NCI-H1417 (cell line): ENCODE measurements at places on chromosomes 4 and X.

- no peak for DNase-seq
Measured at GRCh38 chr4:162661913-162662312, 498.1 kb upstream of the FSTL5 start.

GRCh38 chrX:11437642-11438379, 144.6 kb downstream of the AMELX start:
- DNase-seq: no peak

DNA sequence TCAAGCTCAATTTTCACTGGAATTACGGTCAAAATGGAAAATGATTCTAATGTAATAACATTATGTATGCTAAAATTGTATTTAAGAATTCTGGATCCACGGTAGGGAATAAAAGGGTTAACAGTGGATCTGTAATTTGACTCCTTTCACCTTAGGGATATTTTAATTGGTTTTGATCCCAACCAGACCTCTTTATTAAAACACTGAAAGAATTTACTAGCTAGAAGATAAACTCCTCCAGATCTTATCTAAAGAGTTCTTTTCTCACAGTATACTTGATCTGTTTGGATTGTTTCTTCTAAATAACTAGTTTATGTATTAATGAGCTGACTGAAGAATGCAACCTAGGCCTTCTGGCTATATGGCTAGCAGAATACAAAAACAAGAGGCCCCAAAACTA, 118.4 kb downstream of the DDX53 start:
- DNase-seq: no peak

- no peak for DNase-seq
Measured at GRCh38 chr4:118973295-118973694, 84.6 kb downstream of the SYNPO2 start.

GRCh38 chrX:25017667-25018247, 2.0 kb upstream of the ARX start:
- DNase-seq: peak; percentile 82

- DNase-seq: no peak
Measured at GRCh38 chr4:178812866-178813265, 1370.6 kb upstream of the AGA start.

DNA sequence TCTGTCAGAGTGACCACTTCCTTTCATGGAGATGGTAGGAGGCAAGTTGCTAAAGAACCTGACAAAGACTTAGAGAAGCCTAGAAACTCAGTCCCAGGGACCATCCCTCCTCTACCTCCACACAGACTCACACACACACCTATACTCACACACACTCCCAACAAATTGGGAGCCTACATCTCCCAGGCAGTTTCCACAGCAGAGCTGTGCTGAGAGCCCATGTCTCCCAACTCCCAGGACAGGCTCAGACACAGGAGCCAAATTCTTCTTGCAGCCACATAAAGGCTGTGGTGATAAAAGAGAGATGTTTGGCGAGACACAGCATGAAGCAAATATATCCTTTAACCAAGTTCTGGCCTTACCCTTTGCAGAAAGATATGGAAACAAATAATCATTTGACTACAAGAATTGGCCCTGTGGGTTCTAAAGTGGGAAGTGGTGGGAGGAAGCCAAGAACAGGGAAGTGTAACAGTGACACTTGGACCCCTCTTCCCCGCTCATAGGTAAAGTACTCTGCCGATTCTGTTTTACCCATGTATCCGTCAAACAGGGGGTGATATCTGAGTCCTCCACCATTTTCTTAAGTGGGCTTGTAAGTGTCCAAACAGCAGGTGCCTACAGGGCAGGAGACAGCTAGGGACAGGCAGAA, 11.0 kb upstream of the IDS start:
- DNase-seq: no peak

DNA sequence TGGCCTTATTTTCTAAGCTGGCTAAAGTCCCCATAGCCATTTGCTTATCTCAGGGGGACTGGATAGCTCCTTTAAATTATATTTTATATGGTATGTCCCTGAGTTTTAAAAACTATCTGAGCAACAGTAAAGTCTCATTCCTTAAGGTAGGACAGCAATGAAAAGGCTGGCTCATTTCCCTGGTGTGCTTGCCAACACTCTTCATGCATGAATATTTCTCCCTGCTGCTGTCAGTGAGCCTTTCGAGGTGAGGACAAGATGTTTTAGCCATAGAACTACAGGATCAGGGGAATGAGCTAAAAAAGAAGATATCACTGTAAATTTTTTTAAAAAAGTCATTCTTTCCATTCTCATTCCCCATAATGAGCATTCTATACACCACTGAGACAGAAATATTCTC, 427.3 kb upstream of the FAM241A start:
- DNase-seq: no peak

GRCh38 chr4:70936200-70936787, 34.1 kb downstream of the MOB1B start:
- DNase-seq: no peak

DNA sequence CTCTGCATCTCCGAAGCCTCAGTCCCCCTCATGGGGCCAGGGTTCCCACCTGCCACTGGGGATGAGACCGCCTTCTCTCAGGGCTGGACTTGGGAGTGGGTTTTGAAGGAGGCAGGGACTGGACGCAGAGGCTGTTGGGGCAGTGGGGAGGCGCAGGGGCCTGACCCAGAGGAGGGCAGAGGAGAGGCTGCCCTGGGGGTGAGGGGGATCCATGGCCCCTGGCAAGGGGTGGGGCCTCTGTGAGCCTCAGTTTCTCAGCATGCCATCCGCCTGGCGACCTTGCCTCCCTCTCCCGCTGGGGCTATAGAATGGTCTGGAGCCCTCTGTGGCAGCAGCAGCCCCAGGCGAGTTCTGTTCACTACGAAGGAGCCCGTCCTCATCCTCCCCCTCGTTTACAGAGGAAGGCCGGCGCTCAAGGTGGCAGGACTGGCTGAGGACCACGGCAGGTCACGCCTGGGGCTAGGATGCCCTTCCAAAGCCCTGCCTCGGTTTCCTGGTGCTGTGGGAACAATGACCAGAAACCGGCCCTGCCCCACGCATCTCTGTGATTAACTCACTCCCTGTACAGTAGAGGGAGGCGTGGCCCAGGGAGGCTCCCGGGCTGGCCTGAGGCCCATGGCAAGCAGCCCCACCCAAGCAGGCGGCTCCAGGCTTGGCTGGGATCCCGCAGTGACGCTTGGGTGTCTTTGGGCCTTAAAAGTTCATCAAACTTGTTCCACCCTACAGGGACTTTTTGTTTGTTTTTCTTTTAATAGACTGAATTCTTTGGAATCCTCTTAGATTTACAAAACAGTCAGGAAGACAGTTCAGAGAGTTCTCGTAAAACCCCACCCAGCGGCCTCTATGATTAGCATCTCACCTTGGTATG, 16.0 kb upstream of the SH3TC1 start:
- no peak for DNase-seq

GRCh38 chr4:109155682-109156283, 146.7 kb downstream of the COL25A1 start:
- no peak for DNase-seq

- DNase-seq: no peak
Measured at GRCh38 chrX:2709556-2709955, 18.5 kb downstream of the CD99 start.

DNA sequence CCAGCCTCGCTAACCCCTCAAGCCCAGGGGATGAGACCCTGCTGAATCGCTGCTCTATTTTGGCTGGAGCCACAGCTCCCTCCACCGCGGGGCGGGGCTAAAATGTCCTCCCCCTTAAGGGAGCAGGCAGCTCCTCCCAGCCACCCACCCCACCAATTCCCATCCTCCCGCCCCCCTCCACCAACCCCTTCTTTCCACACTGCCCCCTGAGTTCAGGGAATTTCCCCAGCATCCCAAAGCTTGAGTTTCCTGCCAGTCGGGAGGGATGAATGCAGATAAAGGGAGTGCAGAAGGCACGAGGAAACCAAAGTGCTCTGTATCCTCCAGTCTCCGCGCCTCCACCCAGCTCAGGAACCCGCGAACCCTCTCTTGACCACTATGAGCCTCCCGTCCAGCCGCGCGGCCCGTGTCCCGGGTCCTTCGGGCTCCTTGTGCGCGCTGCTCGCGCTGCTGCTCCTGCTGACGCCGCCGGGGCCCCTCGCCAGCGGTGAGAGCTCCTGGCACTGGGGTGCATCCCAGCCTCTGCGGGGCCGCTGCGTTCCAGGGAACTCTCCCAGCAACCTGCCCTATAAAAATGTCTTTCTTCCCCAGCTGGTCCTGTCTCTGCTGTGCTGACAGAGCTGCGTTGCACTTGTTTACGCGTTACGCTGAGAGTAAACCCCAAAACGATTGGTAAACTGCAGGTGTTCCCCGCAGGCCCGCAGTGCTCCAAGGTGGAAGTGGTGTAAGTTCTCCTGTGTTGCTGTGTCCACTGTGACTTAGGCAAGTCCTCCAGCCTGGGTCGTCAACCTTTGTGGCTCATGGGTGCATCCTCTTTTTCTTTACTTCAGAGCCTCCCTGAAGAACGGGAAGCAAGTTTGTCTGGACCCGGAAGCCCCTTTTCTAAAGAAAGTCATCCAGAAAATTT, at the start of gene CXCL6:
Gene CXCL6, plus strand, starts transcription at position 306 of the 907 bp plus-strand sequence. Its CDS starts 73 bp downstream, at position 379.
- DNase-seq: peak; percentile 52

- no peak for DNase-seq
Measured at GRCh38 chr4:85078016-85078415, 111.5 kb upstream of the WDFY3 start.

DNA sequence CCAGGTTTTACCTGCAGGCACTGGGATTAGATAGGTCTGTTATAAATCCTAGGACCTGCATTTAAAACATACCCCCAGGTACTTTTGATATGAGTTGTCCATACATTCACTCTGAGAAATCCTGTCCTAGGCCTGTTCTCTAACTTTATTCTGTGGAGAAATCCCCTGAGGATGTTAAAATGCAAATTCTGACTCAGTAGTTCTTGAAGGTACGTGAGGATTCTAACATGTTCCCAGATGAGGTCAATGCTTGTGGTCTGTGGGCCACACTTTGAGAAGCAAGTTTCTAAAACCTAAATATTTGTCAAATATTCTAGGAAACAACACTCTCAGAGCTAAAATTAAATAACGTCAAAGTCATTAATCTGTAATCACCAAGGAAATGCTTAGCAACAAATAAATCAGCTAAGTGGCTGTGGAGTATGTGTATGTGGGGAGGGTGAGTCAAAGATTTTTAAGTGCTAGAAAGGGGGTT, 101.3 kb upstream of the MAGEB16 start:
- DNase-seq: no peak

DNA sequence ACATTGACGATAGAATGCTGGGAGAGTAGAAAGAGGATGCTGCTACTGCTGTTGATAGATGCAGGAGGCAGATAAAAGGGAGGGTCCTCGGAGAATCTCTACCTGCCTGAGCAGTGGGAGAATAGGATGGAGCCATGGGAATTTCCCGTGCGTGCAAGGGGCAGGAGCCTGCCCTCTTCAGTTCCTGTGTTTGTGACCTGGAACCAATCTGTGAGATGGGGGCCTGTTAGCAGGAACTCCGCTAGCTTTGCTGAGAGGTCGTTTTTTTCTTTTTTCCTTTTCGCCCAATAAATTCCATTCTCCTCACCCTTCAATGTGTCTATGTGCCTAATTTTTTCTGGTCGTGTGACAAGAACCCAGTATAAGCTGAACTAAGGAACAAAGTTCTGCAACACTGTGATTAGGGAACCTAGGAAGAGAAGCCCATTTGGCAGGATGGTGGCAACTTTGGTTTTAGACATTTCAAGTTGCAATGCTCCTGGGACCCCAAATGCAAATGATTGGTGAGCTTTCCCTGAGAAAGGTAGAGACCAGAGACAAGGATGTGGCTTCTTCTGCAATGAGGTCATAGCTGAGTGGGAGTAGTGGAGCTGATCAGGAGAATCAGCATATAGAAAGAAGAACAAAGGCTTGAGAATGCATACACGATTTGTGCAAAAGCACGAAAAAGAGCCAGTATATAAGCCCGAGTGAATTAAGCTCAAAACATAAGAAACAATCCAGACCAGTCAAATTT, 23.9 kb downstream of the SLC39A8 start:
- DNase-seq: no peak

DNA sequence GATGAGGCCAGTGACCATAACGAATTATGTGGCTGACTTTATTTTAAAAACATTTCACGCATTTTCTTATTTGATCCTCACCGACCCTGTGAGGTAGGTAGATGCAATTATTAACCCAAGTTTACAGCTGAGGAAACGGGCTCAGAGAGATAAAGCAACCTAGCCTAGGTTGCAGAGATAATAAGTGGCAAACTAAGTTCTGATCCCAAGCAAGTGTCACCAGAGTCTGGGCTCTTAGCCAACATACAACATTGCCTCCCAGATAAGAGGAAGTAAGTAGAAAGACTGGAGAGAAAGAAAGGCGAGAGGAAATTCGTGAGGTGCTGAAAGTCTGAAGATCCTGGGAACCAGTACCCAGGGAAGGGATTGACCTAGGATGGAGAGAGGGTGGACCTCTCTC, 77.4 kb upstream of the GPR50 start:
- no peak for DNase-seq

DNA sequence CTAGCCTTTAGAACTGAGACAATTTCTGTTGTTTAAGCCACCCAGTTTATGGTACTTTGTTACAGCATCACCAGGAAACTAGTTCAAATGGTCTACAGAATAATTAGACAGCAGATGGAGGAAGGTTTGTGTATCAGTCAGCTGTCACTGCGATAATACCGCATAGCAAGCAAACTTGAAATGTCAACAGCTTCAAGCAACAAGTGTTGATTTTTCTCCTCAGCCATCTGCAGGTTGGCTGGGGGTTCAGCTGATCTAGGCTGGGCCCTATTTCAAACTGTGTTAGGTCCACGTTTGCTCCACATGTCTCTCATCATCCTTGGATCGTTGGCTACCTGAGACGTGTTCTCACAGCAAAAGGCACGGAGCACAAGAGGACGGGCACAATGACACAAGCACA, 19.2 kb upstream of the PHEX start:
- DNase-seq: no peak

DNA sequence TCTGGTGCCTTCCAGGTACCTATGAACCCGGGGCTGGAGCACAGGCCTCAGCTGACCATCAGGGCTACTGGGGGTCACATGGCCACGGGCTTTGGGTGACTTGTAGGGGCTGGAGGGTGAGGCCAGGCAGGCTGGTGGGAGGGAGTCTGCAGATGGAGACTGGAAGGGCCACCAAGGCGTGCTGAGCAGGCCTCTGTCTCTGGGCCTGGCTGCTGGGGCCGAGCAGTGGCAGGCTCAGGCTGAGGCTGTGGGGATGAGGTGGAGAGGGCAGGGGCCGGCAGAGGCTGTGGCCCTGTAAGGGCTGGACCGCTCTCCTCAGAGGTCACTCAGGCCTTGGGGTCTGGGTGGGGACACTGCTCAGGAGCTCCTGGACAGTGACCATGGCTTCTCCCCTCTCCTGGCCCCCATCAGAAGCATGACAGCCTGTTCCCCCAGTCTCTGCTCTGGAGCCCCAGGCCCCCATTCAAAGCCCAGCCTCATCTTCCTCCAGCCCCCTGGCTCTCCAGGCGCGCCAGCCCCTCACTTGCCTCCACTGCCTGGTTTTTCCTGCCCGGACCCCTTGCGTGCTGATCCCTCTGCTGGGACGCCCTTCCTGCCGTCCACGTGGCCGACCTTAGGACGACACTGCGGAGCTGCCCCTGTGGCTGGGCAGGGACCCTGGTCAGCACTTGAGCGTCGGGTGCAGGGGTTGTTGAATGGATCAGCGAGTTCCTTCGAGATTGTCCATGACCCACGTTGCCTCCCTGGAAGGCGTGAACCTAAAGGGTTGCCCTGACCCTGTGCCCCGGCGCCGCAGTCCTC, 11.1 kb upstream of the NAT8L start:
- no peak for DNase-seq

GRCh38 chr4:66300336-66300934, 630.1 kb upstream of the EPHA5 start:
- no peak for DNase-seq
